ELR (cell line): ENCODE measurements at places on chromosomes 1 and 21.

DNA sequence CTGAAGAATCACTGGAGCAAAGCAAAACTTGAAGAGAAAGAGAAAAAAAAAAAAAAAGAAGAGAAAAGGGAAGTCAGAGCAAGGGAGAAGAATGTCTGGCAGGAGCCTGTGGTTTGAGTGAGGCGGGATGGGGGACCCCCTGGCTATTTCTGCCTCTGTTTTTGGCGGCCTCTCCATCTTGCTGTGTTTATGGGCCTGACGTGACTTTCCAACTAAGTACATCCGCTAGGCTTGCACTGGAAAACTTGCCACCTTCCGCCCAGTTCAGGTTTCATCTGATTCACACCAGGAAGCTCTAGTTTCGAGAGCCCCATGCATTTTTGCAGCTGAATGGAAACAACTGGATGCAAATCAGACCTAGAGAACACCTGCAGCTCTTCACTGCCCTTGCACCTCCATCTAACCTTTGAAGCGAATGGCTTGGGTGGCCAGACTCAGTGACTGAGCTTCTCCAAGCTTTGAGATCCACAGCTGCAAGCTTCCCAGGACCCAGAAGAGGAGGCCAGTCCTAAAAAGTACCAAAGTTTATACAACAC is 28.0 kb downstream of the TBX15 start:
- no peak for DNase-seq

GRCh38 chr1:149844101-149844500 is 55.3 kb upstream of the BOLA1 start:
- peak; percentile 89 for DNase-seq

DNA sequence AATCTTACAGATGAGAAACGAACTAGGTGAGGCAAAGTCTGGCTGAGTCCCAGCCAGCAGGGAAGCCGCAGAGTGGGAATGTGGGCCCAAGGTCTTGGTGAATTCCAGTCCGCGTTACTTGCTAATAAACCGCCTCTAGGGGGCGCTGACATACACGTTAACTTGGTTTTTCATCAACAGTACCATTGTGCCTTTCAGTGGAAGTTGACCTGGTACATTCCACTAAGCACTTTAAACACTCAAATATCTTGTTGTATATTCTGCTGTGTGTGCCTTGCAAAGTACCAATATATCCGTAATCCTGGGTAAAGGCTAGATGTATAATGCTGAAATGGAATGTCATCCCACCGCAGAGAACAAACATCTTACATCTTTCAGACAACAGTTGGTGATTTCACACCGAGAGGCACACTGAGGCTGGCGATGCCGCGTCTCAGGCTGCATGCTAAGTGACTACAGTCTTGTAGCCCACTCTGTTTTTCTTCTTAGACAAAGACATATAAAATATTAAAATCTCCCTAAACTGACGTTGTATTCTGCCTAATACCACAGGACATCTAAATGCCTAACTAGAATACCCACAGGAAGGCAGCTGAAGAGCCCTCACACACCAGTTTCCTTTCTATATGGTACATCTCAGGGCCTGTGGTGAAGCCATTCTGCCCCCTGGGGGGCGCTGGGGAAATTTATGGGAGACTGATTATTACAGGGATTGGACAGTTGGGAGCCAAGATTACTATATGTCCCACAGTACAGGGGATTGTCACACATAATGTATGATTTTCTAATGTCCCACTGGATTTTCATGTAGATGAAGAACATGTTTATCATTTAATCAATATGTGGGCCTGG is 49.2 kb upstream of the C1orf198 start:
- peak; percentile 84 for DNase-seq

DNA sequence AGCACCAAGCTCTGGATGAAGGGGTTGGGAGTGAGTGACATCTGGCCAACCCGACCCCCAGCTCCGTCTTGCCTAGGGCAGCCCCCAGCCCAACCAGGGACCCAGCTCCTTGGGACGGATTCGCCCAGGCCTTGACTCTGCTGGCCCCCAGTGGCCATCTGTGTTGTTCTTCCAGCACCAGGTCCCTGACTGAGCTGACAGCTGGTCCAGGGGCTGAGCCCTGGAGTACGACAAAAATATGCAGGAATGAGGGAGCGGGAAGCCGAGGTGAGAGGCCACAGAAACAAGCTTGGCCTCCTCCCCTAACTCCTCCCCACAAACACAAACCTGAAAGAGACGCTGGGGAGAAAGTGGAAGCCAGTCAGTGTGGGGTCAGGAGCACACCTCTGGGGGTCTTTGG is 55.0 kb upstream of the PAX7 start:
- DNase-seq: no peak

DNA sequence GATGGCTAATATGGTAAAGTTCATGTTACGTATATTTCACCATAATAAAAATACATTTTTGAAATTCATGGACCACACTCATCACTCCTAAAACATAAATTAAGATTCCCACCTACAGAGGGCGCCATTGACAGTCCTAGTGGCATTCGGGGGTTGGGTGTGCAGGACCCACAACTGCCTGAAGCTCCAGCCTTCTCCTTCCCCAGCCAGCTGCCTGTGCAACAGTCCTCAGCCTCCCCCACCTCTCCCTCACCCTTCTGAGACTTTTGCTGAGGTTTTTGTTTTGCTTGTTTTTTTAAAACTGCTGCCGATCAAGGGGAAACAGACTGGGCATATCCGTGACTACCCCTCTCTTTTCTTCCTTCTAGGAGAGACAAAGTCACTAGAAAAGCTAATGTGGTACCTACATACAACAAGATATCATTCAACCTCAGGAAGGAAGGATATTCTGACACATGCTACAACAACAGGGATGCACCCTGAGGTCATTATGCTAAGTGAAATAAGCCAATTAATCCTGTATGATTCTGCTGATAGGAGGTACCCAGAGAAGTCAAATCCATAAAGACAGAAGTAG is 9.2 kb upstream of the EVA1C start:
- DNase-seq: peak; percentile 79

GRCh38 chr1:36941316-36941978 is 92.9 kb downstream of the GRIK3 start:
- no peak for DNase-seq

DNA sequence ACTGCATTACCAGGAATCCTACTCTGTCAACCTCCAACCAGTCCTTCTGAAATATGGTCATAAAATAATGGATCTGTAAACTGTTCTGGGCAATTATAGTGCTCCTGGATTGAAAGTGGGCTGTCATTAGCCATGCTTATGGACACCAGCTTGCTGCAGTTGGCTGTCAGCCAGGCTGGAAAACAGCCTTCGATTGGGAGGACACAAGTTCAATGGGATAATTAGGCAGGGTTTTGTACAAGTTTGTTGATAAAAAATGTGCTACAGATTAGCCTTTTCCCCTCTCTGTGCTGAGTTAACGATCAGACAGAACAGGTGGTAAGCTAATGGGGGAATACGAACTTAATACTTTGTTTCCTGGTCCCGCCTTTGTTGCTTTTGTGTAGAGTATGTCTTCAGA is 413.9 kb downstream of the DUSP10 start:
- DNase-seq: no peak

DNA sequence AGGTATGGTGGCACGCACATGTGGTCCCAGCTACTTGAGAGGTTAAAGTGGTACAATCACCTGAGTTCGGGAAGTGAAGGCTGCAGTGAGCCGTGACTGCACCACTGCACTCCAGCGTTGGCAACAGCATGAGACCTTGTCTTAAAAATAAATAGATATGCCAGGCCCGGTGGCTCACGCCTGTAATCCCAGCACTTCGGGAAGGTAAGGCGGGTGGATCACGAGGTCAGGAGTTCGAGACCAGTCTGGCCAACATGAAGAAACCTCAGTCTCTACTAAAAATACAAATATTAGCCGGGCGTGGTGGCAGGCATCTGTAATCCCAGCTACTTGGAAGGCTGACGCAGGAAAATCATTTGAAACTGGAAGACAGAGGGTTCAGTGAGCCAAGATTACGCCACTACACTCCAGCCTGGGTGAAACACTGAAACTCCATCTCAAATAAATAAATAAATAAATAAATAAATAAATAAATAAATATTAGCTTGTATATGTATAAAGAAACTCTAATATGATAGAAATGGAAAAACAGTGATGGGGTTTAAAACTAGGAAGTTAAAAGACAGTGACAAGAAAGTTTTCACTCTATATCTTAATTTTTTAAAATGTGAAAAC is 18.8 kb downstream of the GATAD2B start:
- no peak for DNase-seq

DNA sequence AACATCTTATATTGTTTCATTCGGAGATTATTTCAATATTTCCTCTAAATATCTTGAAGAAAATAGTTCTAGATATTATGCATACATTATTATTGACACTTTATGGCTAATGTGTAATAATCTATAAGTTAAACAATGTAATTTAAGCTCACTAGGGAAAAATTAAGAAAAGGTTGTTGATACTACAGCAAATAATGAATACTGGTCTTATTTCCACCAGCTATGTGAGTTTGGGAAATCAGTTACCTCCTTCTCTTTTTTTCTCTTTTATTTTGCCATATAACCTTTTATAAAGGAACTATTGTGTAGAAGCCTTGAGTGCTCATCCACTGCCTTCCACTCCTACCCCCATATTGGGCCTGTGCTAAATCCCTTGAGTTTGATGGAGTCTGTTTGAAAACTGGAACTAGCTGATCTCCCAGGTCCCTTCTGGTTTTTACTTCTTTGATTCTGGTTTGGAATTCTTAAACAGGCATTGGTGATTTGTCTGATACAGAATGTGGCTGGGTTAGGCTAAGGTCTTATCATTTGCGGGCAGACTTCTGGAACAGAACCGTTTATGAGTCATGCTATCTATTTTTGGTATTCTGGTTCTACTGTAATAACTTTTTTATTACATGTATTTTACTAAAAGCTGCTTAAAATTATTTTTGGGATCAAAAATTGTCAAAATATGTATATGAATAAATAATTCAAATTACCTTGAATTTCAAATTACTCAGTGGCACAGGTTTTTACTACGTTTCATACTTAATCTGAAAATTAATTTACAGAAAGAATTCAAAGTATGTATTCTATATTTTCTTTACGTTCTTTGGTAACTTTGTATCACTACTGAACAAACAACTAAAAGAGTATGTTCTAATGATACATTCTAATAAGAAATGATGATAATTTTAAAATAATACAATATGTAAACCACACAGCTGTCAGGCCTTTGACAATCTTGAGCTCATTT is 5.0 kb upstream of the CDC14A start:
- DNase-seq: peak; percentile 42

GRCh38 chr1:218866507-218866906 is 307.2 kb upstream of the LYPLAL1 start:
- DNase-seq: no peak

GRCh38 chr1:67194209-67194863 is 28.1 kb downstream of the IL23R start:
- DNase-seq: no peak

- peak; percentile 15 for DNase-seq
Measured at GRCh38 chr1:91501971-91502671, 1.5 kb downstream of the CDC7 start.

DNA sequence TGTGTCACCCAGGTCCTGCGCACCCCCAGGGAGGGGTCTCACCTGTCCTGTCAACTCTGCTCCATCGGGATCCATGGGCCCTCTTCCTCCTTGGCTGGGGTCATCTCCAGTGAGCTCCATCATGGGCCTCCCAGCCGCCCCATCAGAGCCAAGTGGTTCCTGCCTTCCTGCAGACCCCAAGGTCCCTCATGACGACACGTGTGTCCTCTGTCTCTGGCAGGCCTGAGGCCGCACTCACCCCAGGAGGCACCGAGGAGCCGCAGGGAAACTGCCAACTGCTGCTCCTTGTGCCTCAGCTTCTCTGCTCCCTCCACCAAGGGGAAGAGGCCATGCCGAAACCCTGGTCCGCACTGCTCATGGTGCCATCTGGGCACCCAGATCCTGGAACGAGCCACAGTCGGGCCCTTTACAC is 46.8 kb downstream of the COL18A1 start:
- no peak for DNase-seq

GRCh38 chr1:21814981-21815582 is 3.0 kb downstream of the LDLRAD2 start:
- no peak for DNase-seq

GRCh38 chr21:15564907-15565306 is 164.9 kb upstream of the USP25 start:
- DNase-seq: no peak

DNA sequence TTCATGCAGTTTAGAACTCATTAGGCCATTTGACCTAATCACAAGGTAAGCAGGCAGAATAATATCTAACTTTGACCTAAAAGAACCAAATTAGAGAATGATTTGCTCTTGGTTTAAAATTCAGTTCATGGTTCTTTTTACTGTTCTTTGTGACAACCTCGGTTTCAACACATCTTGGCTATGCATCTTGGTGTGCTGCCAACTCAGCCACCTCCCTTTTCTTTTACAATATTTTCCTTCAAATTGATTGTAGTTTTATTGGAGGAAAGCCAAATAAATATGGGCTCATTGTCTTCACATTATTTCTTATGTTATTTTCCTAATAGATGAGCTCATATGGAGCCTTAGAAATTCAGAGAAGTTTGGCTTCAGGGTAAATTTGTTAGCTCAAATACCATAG is 338.3 kb downstream of the SIPA1L2 start:
- DNase-seq: no peak

DNA sequence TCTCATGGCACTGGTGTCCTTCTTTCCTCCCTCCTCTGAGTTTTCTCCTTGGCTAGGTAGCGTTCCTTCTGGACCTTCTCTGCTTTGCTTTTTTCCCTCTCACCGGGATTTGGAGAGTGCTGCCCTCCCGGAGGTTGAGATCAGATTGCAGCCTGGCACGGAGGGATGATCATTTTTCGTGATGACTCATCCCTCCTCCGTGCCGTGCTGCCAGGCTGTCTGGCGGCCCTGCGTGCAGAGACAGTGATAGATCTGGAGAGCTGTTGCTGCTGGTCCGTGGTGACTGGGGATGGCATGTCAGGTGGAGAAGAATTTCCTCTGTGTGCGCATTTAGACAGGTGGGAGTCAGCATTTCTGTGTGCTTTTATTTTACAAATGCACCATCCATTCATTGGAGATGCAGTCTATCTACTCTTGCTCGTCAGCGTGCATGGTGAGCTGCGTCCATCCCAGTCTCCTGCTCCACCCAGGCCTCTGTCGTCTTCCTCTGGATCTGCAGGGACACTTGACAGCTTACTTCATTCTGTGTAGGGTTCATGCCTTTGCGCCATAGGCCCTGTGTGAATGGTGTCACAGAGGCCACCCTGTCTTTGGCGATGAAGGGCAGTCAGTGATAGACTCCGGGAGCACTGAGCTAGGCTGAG is 104.4 kb downstream of the PCBP3 start:
- DNase-seq: peak; percentile 43

DNA sequence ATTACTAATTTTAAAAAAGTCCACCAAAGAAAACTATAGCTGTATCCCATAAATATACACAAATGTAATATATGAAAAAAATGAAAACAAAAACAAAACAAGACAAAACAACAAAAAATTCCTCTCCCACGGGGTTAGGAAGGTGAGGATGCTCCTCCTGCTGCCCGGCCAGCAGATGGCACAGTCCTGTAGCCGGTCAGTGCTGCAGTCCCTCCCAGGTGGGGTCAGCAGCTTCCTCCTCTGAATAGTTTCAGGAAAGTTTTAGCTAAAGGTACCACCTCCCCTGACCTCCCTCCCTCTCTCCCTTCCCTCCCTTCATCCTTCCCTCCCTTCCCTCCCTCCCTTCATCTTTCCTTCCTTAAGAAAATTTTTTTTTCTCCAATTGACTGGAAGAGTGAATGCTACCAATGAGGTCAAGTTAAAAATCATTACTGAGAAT is 67.8 kb upstream of the BCL10 start:
- DNase-seq: peak; percentile 74
